ENCODE measurements at places on chromosomes 7 and 10.

GRCh38 chr7:94440451-94441039, 45.9 kb downstream of the COL1A2 start:
- DNase-seq: no peak

- no peak for DNase-seq
Observed at GRCh38 chr7:100489121-100489520, 5.4 kb downstream of the NYAP1 start.

DNA sequence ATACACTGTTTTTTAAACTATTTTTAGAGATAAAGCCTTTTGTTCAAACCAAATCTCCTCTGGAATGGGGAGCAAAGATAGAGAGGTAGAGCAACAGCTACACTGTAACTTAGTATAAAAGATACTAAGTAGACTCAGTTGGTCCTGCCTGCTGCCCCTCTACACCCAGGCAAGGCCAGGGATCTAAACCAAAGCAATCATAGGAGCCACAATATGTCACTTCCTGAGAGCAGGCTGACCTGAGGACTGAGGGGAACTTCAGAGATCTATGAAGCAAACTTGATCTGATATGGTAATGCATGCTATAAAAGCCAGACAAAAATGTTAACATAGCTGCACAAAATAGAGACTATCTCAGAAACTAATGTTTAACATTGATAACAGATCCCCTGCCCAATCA, 7.0 kb upstream of the TRDMT1 start:
- DNase-seq: no peak

GRCh38 chr7:1632916-1633785, 36.9 kb upstream of the ELFN1 start:
- DNase-seq: no peak

DNA sequence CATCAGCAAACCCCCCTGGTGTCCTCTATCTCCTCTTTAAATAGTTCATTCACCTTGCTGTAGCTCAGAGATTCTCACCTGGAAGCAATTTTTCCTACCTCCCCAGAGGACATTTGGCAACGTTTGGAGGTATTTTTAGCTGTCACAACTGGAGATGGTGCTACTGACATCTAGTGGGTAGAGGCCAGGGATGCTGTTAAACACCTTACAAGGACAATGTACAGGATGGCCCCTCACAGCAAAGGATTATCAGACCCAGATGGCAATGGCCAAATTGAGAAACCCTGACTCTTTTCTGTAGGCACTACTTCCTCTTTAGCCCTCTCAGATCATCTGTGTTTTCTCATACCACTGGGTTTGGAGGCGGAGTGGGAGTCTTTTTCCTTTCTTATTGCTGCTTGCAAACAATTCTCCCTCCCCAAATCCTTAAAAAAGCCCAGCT, 13.2 kb upstream of the TRA2A start:
- no peak for DNase-seq

DNA sequence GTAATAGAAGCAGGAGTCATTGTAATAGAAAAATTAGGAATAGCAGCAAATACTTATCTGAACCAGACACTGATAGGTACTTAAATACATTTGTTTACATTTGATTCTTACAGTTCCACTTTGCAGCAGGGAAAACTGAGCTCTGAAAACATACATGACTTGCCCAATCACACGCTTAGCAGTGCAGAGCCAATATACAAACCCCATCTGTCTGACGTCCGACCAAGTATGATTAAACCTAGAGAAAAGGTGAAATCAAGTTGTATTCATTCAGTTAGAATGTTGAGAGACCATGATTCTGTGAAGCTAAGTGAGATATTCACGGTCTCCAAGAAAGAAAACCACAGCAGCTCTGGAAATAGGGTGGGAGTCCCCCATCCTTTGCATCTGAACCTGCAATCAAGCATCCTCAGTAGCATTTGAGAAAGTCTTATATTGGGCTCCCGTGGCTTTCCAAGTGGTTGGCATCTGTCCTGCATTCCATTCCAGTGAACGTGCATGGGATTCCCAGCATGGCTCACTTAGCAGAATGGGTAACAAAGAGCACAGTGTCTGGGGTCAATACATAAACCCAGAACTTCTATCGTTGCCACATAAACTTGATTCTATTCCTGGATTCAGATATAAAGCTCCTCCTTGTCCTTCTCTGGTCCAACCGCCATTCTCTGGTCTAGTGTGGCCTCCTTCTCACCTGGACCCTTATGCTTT, 148.7 kb upstream of the RSU1 start:
- DNase-seq: no peak

- no peak for DNase-seq
Observed at GRCh38 chr10:132395704-132396493, 1.1 kb upstream of the PWWP2B start.

DNA sequence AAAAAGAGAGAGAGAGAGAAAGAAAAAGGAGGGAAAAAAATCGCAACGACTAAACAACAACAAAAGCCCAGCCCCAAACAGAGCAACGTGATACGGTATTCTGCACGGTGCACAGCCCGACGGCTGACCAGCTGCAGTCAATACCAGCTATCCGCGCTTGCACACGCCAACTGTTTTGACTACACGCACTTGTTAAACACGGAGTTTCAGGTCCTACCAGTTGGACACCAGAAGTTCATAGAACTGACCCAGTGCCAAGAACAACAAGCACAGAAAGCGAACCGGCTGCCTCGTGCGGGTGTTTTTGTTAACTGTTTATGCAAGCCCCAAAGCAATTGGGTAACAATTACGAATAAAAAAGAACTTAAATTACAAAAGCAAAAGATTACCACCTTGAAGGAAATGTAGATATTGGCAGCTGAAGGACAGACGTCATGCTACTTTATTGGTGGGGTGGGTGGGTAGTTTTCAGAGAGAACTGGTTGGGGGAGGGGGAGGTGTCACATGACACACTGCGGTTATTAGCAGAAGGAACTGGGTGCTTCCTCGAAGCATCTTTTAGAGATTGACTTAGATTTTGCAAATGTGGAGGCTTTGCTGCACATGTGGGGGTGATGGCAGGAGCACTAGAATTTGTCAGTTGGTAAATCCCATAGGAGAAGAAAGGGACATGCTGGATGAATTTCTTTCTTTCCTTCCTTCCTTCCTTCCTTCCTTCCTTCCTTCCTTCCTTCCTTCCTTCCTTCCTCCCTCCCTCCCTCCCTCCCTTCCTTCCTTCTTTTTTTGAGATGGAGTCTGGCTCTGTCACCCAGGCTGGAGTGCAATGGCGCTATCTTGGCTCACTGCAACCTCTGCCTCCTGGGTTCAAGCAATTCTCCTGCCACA, 110.6 kb upstream of the EFCAB10 start:
- DNase-seq: peak; percentile 51

- no peak for DNase-seq
Observed at GRCh38 chr10:104250371-104250770, 4.3 kb upstream of the GSTO1 start.

Data from midbrain (tissue), 1 donor.